ENCODE measurements at places on chromosomes 12 and 14. TPM values are rescaled to one million over a fixed set of nuclear protein-coding genes. Genes with fewer than 3 reads are reported as not detected.

The ALX1 gene
- total RNA-seq = 1.2 TPM

The ABHD12B gene
- not detected for total RNA-seq

DNA sequence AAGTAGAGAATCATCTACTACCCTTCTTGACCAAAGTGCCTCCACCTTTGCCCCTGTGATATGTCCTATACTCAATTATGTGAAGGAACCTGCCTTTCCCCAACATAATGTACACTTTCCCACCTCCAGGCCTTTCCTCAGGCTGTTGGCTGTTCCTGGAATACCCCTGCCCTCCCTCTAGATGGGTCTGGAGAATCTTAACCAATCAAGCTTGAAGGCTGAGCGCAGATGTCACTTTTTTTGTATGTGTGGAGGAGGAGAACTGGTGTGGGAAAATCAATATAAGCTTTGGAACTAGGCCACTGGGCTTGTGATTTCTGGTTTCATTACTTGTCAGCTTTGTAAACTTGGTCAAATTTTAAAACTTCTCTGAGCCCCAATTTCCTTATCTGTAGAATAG, 4.7 kb downstream of the BMAL2 start:
- no peak for DNase-seq

DNA sequence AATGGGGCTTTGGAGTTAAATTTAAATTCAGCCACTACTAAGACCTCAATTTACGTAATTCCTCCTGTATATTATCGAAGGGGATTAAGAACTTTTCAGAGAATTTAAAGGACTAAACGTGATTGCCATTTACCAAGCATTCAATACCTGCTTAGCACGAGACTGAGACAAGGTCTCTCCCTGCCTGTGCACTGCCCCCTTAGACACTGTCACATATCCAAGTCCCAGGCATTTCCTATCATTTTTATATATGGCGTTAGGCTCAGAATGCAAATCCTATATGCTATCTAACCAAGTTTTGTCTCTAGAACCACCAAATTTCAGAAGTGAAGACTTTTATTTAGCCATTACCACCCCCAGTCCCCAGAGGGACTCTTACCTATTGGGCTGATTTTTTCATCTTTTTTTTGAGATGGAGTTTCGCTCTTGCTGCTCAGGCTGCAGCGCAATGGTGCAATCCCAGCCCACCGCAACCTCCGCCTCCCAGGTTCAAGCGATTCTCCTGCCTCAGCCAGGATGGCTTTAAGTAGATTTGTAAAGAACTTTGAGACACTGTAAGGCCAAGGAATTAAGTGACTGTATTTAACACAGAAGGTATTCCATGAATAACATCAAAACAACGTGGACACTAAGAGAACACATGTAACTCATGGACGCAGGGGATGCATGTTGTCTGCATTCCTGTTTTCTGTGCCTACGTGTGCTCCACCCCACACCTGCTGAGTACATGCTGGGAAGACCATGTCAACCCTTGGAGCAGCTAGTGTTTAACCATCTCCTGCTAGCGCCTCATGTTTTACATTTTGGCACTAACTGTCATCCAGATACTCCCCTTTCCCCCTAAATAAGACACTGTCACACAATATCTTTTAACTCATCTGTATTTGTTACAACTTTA, 6.4 kb downstream of the HSP90AA1 start:
- DNase-seq = no peak

GRCh38 chr14:21780429-21781084, 106.9 kb upstream of the OR4E1 start:
- DNase-seq = no peak
